ENCODE measurements at places on chromosomes 5 and 9. TPM values are rescaled to one million over a fixed set of nuclear protein-coding genes. Genes with fewer than 3 reads are reported as not detected.

PROB1 gene
- total RNA-seq, result 6.2 TPM

RANBP17 gene
- total RNA-seq, result not detected

SIL1 gene
- total RNA-seq, result 18.2 TPM

BTNL3 gene
- not detected for total RNA-seq

SLC1A1 gene
- 0.13 TPM for total RNA-seq

PKD2L2 gene
- not detected for total RNA-seq

UGT3A2 gene
- total RNA-seq, result not detected

NR3C1 gene
- 55.5 TPM for total RNA-seq

TNC gene
- not detected for total RNA-seq

UNC13B gene
- total RNA-seq, result 0.29 TPM

TLX3 gene
- not detected for total RNA-seq

FBLL1 gene
- 0.21 TPM for total RNA-seq

TEX48 gene
- total RNA-seq, result 1.7 TPM

TIMD4 gene
- 4.0 TPM for total RNA-seq

STK32A gene
- total RNA-seq, result not detected

SHOC1 gene
- not detected for total RNA-seq

MLANA gene
- not detected for total RNA-seq

FGD3 gene
- total RNA-seq, result 107 TPM

HACD4 gene
- total RNA-seq, result 13.3 TPM

PCDHB6 gene
- total RNA-seq, result not detected
